ENCODE measurements at places on chromosomes 3 and 15.

DNA sequence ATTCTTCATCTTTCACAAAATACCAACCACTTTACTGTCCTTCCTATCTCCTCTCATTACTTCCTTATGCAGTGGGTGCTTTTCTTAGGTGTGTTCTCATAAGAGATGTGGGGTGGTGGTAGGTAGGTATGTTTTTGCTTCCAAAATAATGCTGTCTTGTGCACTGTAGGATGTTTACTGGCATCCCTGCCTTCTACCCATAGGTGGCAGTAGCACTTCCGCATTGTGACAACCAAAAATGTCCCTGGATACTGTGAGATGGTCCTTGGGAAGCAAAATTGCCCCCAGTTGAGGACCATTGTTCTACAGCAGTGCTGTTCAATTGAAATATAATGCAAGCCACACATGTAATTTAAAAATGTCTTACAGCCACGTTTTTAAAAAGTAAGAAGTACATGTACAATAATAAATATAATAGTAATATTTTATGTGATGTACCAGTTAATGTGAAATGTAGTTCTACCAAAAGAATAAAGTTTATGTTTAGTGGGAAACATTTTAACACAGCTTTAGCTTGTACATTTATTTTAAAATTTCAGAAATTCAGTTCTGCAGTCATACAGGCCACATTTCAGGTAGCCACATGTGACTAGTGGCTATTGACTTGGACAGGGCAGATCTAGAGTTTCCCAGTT, 75.2 kb downstream of the NEO1 start:
- DNase-seq: no peak

DNA sequence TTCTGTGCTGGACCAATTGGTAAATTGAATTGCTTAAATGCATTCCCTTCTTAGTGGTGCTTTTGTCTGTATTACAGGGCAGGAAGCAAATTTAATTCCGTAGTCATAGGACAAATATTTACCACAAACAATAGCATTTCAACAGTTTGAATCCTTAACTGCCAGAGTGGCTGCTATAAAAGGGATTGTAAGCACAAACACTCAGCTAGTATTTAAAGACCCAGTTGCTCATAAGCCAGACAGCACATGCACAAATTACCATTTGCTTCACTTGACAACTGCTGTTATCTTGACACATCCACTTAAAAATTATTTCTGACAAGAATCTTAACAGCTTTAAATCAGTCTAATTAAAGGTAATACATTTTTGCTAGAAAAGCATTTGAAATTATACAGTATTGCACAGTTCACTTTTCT, 490.2 kb upstream of the ADAMTS9 start:
- no peak for DNase-seq

DNA sequence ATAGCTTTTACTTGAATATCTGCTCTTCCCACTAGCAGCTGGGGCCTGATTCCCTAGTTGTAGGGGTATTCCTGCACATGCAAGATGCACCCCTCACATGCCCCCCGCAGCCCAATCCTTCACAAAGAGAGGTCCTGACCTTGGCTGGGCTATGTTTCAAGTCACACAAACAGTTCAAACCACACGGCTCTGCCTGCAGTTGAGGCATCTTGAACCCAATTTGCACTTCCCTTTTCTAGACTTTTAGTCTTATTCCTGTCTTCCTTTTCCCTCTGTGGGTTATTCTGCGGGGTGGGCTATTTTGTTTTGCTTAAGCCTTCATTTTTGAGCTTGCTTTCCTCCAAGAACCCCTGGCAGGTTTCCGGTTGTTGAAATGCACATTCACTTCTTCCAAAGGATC, 13.3 kb upstream of the CCR1 start:
- DNase-seq: no peak

- DNase-seq: no peak
These were observed 16.4 kb downstream of the FAM107A start for GRCh38 chr3:58560771-58561311.

- DNase-seq: no peak
These were observed 24.3 kb upstream of the SUCLG2 start for GRCh38 chr3:67678665-67679064.

- DNase-seq: no peak
These were observed 33.6 kb downstream of the CD200 start for GRCh38 chr3:112366522-112366921.

DNA sequence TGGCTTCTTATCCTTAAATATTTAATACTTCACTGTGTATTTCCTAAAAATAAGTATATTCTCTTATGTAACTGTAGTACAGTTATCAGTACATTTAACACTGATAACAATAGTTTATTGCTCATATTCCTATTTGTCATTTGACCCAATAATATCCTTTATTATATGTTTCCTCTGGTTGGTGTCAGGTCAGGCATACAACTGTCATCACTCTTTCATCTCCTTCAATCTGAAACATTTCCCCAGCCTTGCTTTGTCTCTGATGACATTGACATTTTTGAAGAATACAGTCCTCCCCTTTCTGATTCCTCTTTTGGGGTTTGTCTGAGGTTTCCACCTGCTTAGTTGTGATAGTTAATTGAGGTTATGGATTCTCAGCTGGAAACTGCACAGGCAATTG, 27.8 kb downstream of the PLEKHO2 start:
- DNase-seq: no peak

- peak; percentile 22 for DNase-seq
These were observed 296.1 kb downstream of the RPLP1 start for GRCh38 chr15:69748576-69749185.

- DNase-seq: no peak
These were observed 51.1 kb upstream of the SPATA12 start for GRCh38 chr3:57009367-57009766.
